ENCODE measurements at places on chromosomes 12 and 14.
A peak's percentile ranks its signal among the peaks of the same experiment; 100 is the strongest.

DNA sequence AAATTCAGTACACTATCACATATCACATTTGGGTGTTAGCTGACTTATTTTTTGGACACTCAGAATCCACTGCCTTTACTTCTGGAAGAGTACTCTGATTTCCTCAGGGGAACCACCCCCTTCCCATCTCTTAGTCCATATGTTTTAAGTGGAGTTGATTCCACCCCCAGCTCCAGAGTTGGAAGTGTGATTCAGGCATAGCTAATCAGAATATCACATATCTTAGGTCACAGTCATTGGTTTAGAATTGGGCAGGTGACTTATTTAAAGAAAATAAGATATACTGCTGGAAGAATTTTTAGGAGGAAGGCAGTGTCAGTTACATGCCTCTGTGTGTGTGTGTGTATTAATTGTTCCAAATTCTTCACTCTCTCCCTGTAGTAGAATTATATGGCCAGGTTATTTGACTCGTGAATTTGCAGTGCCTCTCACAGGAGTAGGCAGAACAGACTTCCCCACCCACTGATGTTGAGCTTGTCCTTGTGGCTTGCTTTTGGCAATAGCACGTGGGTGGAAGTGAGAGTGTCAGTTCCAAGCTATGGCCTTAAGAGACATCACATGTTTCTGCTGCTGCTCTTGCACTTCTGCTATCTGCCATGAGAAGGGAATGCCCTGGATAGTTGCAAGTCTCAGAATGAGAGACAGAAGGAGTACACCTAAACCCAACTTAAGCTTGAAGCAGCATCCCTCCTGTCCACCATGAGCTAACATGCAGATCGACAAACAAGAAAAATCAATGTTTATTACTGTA, 6.4 kb upstream of the GAS2L3 start:
- peak; percentile 63 for DNase-seq

DNA sequence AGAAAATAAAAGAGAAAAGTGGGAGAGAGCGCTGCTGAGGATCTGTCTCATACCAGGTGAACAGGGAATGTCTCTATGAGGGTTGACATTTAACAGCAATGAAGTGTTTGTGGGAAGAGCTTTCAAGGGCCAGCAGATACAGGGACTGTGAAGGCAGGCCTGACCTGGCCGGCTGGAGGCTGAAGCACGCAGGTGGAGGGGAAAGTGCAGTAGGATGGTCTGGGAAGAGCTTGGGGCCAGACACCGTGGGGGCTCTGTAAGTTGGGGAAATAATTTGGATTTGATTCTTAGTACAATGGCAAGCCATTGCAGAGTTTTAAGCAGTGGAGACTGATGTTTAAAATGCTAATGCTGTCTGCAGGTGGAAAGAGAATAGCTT, 23.8 kb upstream of the DHRS2 start:
- no peak for DNase-seq

- no peak for DNase-seq
Measured at GRCh38 chr12:63064080-63064479, 86.9 kb downstream of the AVPR1A start.

DNA sequence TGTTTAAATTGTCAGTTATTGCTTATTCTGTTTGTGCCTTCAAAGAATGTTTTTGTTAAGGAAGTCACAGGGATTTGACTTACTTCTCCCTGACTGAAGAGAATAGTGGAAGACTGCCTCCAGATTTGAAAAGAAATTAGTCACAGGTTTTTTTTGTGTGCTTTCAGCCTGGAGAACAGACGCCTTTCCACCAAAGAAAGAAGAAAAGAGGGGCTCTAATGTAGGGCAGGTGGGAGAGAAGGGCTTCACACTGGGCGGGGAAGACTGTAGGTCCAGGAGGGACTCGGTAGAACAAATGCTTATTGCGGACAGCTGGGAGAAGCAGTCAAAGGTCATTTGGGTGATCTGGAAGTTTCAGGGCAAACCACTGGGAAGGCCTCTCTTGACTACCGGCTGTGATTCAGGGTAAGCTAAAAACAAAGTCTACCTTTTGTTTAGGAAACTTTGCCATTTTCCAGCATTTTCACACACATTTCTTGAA, 76.8 kb downstream of the SAMD4A start:
- DNase-seq: no peak

GRCh38 chr12:13087766-13088165, 15.7 kb downstream of the GSG1 start:
- DNase-seq: no peak

DNA sequence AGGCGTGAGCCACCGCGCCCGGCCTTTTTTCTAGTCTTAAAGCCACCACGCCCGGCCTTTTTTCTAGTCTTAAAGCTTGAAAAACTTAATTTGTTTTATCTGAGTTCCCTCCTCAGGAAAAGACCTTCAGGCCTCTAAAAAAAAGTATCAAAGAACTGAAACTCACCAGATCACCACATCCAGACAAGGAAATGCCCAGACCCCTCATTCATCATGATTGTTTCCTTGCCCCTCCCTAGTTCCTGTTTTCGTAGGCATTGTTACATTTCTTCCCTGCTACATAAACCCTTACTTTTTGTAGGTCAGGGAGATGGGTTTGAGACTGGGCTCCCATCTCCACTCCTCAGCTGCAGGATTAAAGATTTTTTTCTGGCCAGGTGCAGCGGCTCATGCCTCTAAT, 21.1 kb upstream of the VWF start:
- DNase-seq: no peak

DNA sequence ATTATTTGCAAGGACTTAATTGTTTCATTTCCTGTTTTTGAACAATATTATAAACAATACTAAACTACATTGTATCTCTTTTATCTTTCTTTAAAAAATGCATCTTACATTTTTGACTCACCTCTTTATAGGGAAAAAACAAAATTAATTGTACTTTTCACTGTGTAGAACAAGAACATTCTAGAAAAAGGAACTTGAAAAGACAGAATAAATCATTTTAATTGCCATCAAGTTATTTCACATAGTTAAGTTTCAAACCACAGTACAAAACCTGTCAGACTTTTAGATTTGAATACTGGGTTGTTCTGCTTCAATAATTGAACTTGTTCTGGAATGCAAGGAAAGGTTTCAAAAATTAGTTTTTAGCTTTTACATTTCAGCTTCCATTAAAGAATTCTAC, 50.0 kb downstream of the SLC38A6 start:
- no peak for DNase-seq

- DNase-seq: no peak
Measured at GRCh38 chr12:126507231-126507630, 1442.0 kb downstream of the AACS start.

- no peak for DNase-seq
Measured at GRCh38 chr14:61589691-61590581, 105.4 kb upstream of the HIF1A start.

DNA sequence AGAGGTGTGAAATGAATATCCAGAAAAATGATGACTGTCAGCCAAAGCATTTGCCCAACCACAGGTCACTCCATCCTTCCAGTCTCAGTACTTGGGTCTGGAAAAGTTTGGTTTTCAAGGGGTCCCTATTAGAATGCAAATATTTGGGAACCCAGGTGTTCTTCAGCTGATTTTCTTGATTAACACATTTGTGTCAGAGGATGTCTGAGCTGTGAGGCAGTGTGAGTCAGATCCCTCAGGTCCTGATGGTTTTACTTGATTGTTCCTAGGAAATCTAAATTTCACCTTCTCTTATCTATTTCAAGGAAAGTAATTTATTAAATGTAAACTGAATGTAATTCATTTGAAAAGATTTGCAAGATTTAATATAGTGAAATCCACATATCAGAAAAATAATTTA, 71.5 kb downstream of the SSPN start:
- no peak for DNase-seq

DNA sequence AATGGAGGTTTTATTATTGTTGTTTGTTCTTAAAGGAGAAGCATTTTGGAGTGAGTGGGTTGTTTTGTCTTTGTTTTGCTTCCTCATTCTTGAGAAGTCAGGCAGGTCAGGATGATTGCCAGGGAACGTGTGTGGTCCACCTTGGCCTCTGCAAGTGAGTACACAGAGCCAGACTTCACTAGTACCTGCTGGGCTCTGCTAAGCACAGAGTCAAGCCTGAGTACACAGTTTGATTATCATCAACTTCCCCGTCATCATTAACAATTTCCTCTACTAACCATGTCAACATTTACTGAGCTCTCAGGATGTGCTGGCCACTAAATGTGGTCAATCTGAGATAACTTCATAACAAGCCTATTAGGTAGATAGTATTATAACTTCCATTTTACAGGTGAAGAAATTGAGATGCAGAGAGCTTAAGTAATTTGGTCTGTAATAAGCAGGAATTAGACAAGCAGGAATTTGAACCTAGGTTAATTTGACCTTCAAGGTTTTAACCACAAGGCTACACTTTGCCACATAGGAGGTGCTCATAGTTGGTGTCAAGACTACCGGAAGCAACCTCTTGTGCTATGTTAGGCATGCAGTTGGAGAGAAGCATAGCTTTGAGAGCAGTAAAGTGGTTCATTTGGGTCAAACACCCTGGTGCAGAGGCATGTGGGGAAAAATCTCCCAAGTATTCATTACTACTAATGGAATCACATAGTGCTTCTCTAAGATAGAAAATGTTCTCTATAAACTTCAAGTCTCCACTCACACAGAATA, 178.3 kb downstream of the NUAK1 start:
- DNase-seq: no peak

DNA sequence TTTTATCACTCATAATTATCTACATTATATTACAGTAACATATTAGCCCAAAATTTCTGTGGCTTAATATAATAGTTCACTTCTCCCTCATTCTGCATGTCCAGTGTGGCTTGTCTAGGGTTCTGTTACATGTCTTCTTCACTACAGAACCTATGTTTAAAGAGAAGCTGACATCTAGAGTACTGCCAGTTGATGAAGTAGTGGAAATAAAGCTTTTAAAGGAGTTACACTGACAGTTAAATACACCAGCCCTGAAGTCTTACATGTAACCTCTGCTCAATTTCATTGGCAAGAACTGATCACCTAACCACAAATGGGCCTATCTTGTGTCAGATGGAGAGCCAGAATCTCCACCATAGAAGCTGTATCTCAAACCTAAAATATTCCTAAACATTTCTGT, 32.9 kb downstream of the RPS6KA5 start:
- no peak for DNase-seq

DNA sequence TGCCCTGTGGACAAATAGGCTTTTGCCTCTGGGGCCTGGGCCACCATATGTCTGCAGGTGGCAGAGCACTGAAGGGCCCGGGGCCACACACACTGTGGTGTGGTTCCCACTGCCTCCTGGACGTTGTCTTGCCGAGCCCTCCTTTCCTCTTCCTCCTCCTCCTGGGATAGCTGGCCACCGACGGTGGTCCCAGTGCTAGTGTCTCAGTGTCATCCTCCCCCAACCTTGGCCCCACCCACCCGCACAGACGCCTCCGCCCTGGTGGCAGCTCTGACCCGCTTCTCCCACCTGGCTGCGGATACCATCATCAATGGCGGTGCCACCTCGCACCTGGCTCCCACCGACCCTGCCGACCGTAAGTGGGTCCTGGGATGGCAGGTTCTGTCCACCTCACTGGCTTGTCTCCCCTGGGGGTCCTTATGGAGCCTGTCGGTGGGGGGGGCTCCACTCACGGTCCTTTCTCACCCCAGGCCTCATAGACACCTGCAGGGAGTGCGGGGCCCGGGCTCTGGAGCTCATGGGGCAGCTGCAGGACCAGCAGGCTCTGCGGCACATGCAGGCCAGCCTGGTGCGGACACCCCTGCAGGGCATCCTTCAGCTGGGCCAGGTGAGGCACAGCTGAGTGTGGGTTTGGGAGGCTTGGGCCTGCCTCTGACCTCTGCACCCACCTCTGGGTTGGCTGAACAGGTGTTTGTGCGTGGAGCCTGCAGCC, 23.5 kb downstream of the HIP1R start:
- no peak for DNase-seq

GRCh38 chr12:39033782-39034181, 128.4 kb upstream of the CPNE8 start:
- no peak for DNase-seq

DNA sequence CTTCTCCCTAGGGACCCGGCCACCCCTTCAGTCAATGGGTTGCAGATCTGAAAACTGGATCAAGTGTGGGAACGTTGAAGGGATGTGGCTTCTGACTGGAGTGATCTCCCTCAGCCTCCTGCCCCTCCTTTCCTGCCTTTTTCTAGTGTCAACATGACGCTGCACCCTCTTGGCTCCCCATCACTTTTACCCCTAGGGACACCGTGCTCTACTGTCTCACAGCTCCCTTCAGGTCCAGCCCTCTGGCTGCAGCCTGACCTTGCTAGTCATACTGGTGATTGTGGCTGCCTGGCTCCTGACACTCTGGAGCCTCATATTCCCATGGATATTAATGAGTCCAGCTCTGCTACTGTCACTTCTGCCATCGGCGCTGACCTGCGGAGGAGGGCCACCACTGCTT, 51.5 kb upstream of the RASSF3 start:
- no peak for DNase-seq

- peak; percentile 55 for DNase-seq
Measured at GRCh38 chr12:85468356-85469157, 188.5 kb downstream of the ALX1 start.

- DNase-seq: no peak
Measured at GRCh38 chr12:90084018-90084417, 375.4 kb upstream of the ATP2B1 start.

GRCh38 chr12:80781313-80781712, 64.6 kb downstream of the MYF5 start:
- no peak for DNase-seq

GRCh38 chr14:66174453-66174891, 311.7 kb upstream of the CCDC196 start:
- DNase-seq: no peak

- DNase-seq: no peak
Measured at GRCh38 chr12:46385438-46385837, 12.9 kb upstream of the SLC38A2 start.

- no peak for DNase-seq
Measured at GRCh38 chr12:130965668-130966067, 12.0 kb downstream of the ADGRD1 start.

DNA sequence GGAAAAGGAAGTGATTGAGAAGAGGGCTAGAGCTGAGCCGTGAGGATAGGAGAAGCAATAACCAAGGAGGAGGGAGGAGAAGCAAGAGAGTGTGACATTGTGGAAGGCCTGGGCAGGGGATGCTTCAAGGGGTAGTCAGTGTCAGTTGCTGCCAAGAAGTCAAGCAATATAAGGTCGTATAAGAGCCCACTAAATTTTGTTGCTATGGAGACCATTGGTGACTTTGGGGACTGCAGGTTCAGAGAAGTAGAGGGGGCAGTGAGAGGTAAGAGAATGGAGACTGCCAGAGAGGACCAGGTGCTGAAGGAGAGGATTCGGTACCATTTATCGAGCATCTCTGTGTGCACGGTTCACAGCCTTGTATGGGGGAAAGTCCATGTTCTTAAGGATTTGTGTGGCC, 3.1 kb upstream of the ATXN3 start:
- no peak for DNase-seq

Measured in GM10248 (cell line).